Ureter (tissue), 1 donor: ENCODE measurements at places on chromosomes 11 and 22.

GRCh38 chr11:36222831-36223635 lies 66.2 kb downstream of the COMMD9 start:
- no peak for DNase-seq

DNA sequence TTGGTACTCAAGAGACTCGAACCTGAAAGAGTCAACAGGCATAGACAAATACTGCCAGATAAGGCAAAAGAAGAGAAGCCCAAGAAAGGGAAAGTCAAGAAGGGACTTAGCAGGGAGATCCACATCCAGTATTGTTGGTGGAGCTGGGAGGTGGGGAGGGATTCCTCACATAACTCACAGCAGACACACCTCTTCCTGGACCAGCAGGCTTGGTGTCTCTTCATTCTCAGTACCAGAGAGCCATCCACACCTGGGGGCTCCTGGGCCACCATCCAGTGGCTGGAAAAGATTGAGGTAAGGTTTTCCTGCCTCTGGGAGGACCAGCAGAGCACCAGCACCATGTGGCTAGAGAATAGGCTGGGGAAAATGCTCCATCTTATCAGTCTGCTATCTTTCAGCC lies 161.6 kb upstream of the SESN3 start:
- DNase-seq: no peak

DNA sequence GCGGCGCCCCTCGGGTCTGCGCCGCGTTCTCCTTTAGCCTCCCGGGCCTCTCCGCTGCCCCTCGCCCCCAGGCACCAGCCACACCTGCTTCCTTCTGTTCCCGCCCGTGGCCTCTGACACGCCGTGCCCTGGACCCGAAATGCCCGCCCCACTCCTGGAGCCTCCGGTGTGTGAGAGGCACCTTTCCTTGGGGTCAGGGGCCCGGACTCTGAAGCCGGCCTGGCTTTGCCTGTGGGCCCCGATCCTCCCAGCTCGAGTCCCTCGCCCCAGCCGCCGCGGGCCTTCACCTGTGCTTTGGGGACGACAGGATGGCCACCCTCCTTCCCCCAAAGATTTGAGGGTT lies 661 bp upstream of the CDPF1 start:
- no peak for DNase-seq

GRCh38 chr11:37861671-37862070 lies 1263.6 kb upstream of the RAG2 start:
- no peak for DNase-seq

GRCh38 chr11:116537709-116538108 lies 235.1 kb downstream of the BUD13 start:
- DNase-seq: no peak

DNA sequence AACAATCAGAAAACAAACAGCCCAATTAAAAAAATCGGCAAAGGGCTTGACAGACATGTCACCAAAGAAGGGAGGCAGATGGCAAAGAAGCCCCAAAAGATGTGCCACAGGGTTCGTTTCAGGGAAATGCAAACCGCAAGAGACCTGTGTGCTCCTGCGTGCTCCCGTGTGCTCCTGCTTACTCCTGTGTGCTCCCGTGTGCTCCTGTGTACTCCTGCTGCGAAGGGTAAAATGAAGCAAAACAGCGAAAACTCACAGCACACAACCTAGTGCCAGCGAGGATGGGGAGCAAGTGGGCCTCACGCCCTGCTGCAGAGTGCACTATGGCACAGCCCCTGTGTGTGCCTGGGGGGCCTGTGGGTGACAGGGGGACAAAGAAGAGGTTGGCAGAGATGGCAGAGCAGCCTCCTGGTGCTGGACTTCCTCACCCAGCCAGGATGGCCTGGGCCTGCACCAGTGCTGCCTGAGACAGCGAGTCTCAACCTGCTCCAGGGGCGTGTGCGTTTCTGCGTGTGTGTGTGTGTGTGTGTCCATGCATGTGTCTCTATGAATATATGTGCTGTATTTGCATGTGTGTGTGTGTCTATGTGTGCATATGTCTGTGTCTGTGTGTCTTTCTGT lies 14.0 kb downstream of the ASCL2 start:
- peak; percentile 61 for DNase-seq

- DNase-seq: no peak
Measured at GRCh38 chr11:75616281-75616680, 52.6 kb downstream of the MAP6 start.

- DNase-seq: no peak
Measured at GRCh38 chr22:43848366-43849171, 13.7 kb downstream of the SULT4A1 start.

GRCh38 chr11:120917559-120918239 lies 106.2 kb upstream of the TBCEL start:
- no peak for DNase-seq

GRCh38 chr22:17176715-17177114 lies 17.6 kb upstream of the HDHD5 start:
- no peak for DNase-seq

GRCh38 chr11:25902476-25902875 lies 429.5 kb upstream of the ANO3 start:
- no peak for DNase-seq

GRCh38 chr22:21978564-21979386 lies 3.8 kb downstream of the TOP3B start:
- DNase-seq: no peak

GRCh38 chr11:21614961-21615360 lies 577.9 kb upstream of the ANO5 start:
- DNase-seq: no peak

GRCh38 chr11:78688460-78688859 lies 113.8 kb upstream of the NARS2 start:
- DNase-seq: no peak

DNA sequence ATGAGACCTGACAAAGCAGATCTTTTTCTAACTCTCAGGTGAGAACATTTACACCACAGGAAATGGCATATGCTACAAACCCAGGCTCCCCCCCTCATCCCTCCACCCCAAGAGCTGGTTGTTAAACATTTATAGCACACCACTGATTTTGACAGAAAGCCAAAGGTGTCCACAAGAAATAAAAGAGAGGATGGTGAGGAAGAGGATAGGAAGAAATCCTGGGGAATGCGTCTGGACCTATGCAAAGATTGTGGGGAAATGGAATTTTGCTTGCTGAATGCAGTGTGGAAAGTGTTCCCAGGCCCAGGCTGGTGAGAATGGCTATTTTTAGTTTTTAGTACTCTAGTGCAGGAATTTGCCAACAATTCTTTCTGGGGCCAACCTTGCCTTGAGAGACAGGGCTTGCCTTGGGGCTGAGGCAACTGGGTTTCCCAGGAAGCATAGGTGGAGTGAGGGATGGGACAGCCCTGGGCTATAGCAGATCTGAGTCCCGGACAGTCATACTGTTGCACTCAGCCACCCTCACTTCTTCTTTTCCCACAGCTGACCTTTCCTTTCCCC lies 163.9 kb downstream of the ADAMTS15 start:
- no peak for DNase-seq

- peak; percentile 63 for DNase-seq
Measured at GRCh38 chr11:126544108-126545056, 188.9 kb downstream of the ST3GAL4 start.

GRCh38 chr11:791658-792534 lies 2.0 kb upstream of the CEND1 start:
- no peak for DNase-seq

- DNase-seq: no peak
Measured at GRCh38 chr11:113877670-113878055, 2.3 kb upstream of the USP28 start.

- no peak for DNase-seq
Measured at GRCh38 chr11:119783466-119784400, 54.7 kb upstream of the NECTIN1 start.

- DNase-seq: no peak
Measured at GRCh38 chr11:40292721-40293508, 1166.5 kb downstream of the LRRC4C start.

DNA sequence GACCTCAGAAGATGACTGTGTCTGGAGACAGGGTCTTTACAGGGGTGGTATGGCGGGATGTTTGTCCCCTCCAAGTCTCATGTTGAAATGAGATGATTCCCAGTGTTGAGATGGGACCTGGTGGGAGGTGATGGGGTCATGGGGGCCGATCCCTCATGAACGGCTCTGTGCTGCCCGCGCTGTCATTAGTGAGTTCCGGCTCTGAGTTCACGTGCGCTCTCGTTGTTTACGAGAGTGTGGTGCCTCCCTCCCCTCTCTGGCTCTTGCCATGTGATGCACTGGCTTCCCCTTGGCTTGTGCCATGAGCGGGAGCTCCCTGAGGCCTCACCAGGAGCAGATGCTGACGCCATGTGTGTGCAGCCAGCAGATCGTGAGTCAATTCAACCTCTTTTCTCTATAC lies 830.8 kb downstream of the TBC1D22A start:
- DNase-seq: peak; percentile 27

DNA sequence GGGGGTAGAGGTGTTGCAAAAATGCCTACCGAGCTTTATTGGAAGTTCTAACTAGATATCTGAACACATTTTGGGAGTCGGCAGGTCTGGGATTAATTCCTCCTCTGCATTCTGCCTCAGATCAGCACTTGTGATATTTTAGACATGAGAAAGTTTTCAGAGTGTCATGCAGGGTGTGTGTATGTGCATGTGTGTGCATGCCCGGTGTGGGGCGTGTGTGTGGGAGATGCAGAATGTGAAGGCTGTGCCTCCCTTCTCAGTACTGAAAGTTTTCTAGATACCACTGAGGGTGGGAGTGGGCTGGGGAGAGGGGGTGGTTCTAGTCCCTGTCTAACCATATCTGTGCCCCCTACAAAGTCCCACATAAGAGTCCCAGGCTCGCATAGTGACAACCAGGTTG lies 180.0 kb upstream of the NTM start:
- DNase-seq: no peak

DNA sequence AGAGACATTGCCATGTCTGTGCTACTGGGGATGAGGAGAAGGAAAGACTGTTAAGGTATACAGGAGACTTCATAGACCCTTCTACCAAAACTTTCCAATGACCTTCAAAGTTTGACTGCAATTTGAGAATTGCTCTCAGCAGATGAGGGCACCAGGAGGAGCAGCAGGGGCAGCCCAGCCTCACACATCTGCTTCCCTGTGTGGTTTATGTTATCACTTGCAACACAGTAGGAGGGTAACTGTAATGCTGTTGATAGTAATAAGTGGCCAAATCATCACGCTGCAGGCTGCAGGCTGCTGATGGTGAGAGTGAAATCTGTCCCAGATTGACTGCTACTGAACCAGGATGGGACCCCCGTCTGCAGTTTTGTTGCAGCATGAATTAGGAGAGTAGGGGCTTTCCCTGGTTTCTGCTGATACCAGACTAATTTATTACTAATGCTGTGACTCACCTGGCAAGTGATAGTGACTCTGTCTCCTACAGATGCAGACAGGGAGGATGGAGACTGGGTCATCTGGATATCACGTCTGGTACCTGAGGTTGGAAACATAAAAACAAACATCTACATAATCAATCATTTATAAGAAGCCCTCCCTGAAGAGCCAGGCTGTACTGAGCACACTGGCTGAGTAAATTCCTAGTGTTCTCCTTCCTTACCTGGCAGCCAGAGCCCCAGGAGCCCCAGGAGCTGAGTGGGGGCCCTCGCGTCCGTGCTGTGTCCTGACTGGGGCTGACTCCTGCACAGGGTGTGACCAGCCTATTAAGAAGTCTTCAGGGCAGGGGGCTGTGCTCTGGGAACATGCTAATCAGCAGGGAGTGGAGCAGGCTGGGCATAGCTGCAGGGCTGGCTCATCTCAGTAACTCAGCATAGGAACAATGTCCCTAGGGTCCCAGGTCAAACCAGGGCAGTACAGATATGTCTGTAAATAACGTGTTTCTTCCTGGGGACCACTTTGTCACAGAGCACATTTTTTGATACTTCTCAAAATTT lies 74.4 kb downstream of the GAB4 start:
- no peak for DNase-seq

GRCh38 chr22:20395907-20396287 lies 1.9 kb downstream of the ZNF74 start:
- no peak for DNase-seq

- no peak for DNase-seq
Measured at GRCh38 chr22:41256254-41257253, 15.8 kb upstream of the CHADL start.

DNA sequence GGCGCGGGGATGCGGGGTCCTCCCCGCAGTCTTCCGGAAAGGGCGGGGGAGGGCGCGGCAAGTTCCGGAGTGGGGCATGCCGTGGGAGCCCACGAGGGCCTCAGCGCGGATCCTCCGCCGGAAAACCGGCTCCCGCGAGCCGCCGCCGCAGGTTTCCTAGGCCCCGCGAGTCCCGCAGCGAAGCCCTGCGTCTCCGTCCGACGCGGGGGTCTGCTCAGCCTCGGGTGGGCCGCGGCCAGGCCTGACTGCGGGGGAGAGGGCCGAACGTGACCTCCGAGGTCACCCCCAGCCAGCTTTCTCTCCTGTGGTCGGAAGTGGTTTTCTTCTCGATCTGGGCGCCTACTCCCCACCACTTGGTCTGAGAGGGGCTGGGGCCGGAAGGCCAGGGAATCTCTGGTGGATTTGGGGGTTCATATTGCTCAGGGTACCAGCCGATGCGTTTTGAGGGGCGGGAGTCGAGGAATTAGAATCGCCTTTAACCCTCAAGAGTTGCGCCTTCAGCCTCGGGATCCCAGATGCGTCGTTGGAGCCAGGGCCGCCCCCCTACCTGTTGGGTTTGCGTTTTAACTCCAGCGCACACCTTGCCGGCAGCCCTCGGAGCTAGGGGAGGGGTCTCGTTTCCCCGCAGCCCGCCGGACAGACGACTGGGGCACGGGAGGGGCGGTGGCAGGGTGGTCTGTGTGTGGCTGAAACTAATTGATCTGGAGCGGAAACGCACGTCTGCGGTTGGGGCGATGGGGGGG lies 3.6 kb upstream of the CCND1 start:
- no peak for DNase-seq

- DNase-seq: no peak
Measured at GRCh38 chr11:62479631-62480201, 60.9 kb downstream of the SCGB1A1 start.

GRCh38 chr11:45725776-45726492 lies 60.5 kb upstream of the CHST1 start:
- no peak for DNase-seq

GRCh38 chr11:46890665-46891064 lies 27.7 kb downstream of the LRP4 start:
- no peak for DNase-seq

- DNase-seq: no peak
Measured at GRCh38 chr11:86211619-86212018, 32.9 kb upstream of the EED start.
